LoVo (cell line): ENCODE measurements at places on chromosomes 16 and 17.
A peak's percentile ranks its signal among the peaks of the same experiment; 100 is the strongest.

DNA sequence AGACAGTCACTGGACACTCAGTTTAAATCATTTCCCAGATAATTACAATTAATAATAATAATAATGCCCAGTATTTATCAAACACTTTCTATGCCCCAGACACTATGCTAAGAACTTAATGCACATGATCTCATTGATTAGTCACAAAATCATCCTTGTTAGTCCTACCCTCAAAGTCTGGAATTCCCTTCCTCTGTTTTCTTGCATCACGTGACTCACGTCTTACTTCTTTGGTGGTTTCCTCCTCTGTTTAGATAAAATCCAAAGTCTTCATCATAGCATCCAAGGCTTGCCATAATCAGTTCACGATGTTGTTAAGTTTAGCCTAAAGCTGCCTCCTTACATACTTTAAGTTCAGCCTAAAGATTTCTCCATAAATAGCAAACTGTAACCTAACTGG, 471.9 kb downstream of the PMP22 start:
- DNase-seq = no peak

DNA sequence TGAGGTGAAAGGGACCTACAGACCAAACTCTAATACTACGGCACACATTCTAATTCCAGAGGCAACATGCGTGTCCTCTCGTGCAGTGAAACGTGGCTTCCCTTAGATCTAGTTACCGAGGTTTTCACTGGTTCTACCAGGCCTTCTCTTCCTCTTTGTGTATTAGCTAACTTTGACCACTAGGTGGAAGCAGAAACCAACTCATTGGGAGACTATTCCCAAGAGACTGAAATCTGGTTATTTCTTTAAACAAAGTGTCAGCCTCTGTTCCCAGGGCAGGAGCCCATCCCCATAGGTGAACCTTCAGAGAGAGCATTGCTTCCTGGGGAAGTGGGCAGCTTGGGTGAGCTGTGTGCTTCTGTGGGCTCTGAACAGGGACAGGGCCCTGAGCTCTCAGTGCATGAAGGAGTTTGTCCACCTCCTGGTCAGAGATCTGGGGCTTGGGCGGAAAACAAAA, 19.7 kb upstream of the RCVRN start:
- DNase-seq = peak; percentile 77

- DNase-seq = no peak
Measured at GRCh38 chr17:40663252-40663651, 1.7 kb downstream of the KRT222 start.

GRCh38 chr17:69117855-69118784, 23.6 kb downstream of the ABCA6 start:
- no peak for DNase-seq

- DNase-seq = peak; percentile 54
Measured at GRCh38 chr16:53041320-53042051, 11.2 kb downstream of the CHD9NB start.

DNA sequence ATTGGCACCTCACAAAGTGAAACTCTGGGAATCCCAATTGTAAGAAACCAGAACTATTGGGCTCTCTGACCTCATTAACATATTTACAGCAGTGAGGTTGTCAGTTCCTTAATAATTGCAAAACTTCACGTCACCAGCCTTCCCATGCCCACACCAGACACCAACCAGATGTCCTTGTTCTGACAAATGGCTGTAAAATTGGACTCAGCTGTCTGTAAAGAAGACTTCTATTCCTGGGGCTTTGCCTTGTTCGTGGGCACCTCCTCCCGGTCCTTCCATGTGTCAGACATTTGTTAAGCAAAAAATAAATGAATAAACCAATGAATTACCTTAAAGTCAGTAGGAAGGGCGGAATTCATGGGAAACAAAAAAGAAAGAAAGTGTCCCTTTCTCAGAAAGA, 284.3 kb upstream of the CDH11 start:
- no peak for DNase-seq

GRCh38 chr16:57556941-57557541, 14.6 kb downstream of the ADGRG5 start:
- DNase-seq = no peak

DNA sequence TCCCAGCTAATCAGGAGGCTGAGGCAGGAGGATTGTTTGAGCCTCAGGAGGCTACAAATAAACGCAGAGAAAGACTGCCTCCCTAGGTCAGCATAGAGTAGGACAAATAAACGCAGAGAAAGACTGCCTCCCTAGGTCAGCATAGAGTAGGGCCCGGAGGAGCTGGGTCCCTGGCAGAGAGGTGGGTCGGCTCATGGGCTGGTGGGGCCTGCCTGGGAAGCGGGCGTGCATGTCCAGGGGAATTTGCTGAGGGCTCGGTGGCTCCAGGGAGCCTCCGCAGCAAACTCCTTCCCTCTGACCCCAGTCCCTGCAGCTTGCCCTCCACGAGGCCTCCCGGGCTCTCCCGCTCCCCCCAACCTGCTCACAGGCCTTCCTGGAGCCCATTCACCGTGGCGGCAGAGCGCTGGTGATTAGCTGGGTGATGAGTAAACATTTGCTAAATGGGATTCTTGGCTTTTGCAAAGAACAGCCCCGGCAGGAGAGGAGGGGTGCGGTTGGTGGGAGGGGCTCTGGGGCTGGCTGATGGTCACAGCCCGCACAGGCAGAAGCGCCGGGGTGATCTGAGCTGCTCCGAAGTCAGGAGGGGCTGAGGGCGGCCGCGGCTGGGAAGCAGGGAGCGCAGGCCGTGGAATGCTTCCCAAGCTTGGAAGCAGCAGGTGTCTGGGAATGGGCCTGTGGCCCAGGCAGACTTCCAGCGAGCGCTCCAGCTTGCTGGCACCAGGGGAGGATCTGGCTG, 93.1 kb downstream of the RTN4RL1 start:
- no peak for DNase-seq

DNA sequence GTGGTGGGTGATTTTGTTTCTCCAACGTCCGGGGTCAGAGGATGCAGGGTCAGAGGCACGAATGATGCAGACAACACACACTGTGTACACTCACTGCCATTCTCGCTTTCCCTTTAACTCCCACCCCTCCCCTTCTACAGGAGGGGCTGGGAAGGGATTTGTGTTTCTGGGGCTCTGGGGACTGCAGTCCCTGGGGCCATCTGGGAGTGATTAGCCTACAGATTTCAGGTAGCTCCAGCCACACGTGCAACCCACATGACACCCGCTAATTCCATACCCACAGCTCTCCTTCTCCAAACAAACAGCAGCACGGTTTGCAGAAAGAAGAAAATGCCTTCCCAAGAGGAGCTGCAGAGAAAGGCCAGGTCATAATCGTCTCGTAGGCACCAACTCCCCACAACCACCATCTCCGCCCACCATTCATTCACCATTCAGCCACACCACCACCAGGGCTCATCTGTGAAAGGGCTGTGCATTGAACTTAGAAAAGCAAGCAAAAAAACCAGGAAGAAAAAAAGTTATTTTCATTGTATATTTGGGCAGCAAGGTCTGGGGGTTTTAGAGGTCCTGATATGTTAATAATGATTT, 9.4 kb upstream of the SOX9 start:
- no peak for DNase-seq

- DNase-seq = no peak
Measured at GRCh38 chr17:55424893-55425540, 3.4 kb upstream of the MMD start.

DNA sequence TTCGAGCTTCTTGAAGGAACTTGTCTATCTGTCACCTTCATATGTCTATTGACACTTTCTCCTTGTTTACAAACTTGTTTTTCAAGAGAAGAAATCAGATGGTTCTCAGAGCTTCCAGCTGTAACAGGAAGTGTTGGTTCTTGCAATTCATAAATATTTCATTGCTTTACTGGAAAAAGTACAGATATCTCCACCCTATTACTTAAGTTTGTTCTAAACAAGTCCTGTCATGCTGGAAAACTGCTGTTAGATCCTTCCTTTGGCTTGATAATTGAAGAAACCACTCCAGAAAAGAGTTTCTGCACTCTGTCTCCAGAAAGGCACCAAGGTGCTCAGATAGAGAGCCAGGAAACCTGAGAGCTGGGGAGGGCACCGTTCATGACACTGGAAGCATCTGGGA, 181.6 kb downstream of the DNAH9 start:
- DNase-seq = no peak

- no peak for DNase-seq
Measured at GRCh38 chr17:5813357-5813756, 229.0 kb upstream of the NLRP1 start.

- DNase-seq = no peak
Measured at GRCh38 chr16:86251682-86252081, 258.6 kb upstream of the FOXF1 start.

GRCh38 chr16:31397096-31397660, 4.0 kb downstream of the ITGAD start:
- no peak for DNase-seq

GRCh38 chr16:50613281-50613963, 65.2 kb downstream of the NKD1 start:
- no peak for DNase-seq

- DNase-seq = no peak
Measured at GRCh38 chr16:28202147-28202746, 9.5 kb downstream of the XPO6 start.

- DNase-seq = peak; percentile 65
Measured at GRCh38 chr17:9676820-9677310, 31.5 kb downstream of the USP43 start.

DNA sequence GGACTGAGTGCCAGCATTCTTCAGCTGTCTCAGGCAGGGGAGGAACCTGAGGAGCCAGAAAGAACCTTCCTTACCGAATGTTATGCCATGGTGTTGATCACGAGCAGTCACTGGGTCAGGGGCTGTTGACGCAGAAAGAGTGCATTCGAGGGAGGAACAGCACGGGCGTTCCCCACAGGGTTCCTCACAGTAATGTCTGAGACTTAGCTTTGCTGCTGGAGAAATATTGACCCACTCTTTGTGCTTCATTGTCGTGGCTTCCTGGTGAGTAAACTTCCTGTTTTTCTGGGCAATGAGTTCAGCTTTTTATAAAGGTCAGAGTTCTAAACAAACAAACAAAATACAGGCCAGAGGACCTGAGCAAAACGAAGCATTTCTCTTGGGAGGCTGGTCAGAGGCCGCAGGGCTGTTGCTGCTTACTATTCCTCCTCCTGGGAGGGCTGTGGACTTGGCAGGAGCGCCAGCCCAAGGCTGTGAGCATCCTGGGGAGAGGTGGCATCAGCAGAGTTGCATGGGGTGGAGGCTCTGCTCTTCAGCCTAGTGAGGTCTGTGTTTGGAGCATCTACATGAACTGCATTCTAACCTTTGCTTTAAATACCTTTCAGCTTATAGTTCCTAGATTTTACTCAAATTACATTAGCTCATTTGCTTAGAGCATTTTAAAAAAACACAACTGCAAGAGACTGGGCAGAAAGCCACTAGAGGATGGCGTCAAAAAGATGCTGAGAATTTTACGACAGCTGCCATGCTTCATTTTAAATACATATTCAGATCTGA, 143.1 kb upstream of the CACNG5 start:
- no peak for DNase-seq

DNA sequence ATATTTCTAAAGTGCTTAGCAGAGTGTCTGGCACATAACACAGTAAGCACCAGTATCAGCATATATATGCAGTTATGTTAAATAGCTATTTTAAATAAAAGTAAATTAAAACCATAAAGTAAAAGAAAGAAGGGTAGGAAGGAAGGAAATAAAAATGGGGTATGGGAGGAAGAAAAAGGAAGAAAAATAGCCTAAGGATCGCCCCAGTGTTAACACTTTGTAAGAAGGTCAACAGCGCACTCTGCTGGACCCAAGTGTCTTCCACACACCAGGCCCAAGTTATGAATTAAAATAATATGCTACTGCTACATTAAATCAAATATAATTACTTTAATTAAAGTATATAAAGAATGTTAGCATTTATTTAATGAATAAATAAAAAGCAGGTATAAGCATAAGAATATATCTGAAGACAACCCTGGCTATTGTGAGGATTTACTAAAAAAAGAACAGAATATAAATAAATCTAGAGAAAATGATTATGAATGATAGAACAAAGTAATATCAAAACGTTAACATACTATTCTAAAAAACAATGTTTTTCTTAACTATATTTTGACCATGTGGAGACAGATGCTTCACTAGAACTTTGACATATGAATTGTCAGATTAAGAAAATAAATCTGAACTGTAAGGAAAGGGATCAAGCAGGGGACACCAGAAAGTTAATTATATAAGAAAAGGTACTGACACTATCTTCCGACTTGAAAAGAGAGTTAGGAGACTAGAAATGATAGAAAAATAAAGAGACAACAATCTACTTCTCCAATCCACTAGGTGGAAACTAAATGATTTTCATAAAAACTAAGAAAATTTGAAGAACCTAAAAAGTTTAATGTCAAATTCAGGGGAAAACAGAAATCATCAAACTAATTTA, 25.9 kb downstream of the BRIP1 start:
- DNase-seq = peak; percentile 78

DNA sequence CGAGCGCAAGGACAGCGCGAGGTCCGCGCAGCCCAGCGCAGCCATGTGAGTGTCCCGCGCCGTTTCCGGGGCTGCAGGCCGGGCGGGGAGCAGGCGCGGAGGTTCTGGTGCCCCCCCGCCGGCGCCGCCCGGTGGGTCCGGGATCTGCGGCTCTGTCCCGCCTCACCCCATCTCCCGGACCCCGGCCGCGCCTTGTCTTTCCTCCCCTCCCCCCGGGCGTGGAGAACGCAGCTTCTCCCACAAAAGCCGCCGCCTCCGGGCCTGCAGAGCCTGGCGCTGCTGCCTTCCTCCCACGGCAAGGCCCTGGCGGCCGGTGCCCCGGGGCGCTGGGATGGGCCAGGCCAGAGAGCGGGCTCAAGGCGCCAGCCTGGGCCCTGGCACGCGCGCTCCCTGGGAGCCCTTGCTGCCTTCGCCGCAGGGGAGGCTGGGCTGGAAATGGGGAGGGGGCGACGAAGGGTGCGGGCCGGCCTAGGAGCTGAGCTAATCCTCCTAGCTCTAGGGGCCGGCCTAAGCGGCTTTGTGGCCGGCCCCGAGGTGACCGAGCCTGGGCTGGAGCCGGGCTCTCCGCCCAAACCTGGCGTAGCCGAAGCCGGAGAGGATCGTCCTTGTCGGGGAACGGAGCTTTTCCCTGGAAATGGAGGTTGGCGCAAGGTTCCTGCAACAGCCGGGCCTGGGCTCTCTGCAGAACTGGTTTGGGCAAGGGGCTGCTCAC, 397 bp downstream of the RIPOR1 start:
- DNase-seq = no peak

DNA sequence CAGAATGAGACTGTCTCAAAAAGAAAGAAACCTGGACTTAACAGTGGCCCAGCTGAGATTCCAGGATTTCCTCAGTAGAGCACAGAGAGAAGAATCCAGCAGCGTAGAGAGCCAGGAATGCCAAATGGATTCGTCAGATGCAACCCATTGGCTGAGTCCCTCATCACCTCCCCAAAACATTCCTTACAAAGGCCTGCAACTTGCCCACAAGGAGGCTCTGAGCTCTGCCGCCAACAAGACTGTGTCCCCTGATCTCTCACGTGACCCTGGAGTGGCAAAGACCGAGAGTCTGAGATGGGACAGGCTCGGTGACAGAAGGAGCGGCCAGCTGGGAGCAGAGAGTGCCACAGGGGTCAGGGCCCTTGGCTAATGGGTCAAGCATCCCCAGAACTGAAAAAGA, 6.9 kb upstream of the CHMP6 start:
- no peak for DNase-seq

- DNase-seq = no peak
Measured at GRCh38 chr16:27679899-27680298, 130.0 kb downstream of the KATNIP start.

GRCh38 chr17:46943501-46944393, 20.8 kb downstream of the GOSR2 start:
- no peak for DNase-seq
